ENCODE measurements at places on chromosomes 2 and 18.

GRCh38 chr2:1249897-1250687 lies 163.2 kb upstream of the TPO start:
- DNase-seq: no peak

- DNase-seq: no peak
Observed at GRCh38 chr2:166424841-166425240, 49.1 kb upstream of the SCN9A start.

DNA sequence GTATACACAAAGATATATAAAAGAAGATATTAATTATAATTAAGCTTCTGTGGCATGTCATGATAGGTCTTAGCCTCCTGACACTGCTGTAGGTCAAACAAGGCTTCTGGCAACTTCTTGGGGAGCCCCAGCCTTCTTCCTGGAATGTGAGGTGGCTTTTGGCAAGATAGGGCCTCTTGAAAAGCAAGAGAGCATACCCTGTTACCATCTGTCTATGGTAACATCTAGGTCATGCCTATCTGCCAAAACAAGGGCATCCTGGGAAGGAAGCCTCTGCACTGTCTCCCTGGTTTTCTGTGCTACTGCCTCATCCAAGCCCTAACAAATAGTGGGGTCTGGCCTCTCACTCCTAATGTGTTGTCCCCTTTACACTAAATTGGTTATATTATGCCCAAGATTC lies 70.9 kb downstream of the CCDC148 start:
- no peak for DNase-seq

DNA sequence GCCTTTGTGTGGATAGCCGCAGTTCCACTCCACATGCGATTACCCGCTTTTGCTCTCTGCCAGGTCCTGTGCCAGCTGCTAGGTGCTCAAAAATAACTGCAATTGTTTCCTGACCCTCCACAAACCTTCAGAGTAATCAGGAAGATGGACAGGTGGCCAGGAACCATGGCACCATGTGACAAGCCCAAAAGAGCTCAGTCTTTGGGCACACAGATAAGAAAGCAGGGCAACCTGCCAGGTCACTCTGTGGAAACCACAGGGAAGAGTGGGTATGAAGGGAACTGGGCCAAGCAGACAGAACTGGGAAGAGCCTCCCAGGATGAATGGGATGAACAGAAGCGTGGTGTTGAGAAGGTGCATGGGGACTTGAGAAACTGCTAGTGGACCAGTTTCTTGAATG lies 79.4 kb upstream of the AGAP1 start:
- no peak for DNase-seq

DNA sequence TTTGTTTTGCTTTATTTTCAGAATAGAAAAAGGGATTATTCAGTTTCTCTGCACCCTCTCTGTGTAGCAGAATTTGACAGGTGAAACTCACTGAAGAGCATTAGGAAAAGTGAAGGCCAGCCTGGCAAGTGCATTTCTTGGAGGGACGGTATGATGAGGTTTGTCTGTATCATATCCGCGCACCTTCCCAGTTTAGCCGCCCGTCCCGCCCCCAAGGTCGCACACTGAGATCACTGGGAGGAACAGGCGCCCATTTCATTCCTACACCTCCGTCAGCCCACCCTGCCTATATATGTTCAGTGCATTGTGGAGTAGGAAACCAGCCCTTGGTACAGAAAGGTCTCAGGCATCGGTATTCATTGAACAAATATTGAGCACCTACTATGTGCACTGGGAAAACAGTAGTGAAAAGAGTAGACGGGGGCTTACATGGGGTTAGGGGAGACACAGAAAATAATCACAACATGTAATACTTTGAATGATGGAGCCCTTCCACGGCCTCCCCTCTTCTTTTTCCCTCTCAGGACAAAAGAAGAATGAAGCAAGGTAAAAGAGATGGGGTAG lies 678 bp upstream of the FECH start:
- no peak for DNase-seq
